ENCODE measurements at places on chromosomes 7 and 10.

DNA sequence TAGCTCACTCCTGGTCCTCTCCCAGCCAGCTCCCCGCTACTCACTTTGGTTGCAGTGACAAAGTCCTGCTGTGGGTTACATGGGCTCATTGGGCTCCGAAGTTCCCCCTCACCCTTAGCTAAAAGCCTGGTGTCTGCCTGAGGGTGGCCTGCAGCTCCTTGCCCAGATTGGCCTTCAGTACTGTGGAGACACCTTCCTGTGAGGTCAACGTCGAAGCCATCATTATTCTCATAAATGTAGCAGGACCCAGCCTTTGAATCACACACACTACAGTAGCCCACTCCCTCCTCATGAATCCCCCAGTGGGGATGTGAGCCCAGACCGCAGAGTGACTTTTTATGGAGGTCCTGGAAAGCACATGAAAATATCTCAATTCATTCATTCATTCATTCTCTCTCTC is 10.5 kb downstream of the MBL2 start:
- no peak for DNase-seq

DNA sequence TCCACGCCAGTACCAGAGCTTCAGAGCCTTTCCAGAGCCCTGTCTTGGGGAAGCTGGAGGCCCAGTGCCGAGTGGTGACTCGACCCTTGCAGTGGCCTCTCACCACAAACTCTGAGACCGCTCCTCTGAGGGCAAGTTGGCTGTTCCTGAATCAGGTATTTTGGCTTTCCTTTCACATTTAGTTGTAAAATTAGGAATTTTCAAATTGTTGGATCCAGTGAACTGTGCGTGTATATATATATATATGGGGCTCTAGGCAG is 128.7 kb upstream of the UNC5B start:
- DNase-seq: no peak

DNA sequence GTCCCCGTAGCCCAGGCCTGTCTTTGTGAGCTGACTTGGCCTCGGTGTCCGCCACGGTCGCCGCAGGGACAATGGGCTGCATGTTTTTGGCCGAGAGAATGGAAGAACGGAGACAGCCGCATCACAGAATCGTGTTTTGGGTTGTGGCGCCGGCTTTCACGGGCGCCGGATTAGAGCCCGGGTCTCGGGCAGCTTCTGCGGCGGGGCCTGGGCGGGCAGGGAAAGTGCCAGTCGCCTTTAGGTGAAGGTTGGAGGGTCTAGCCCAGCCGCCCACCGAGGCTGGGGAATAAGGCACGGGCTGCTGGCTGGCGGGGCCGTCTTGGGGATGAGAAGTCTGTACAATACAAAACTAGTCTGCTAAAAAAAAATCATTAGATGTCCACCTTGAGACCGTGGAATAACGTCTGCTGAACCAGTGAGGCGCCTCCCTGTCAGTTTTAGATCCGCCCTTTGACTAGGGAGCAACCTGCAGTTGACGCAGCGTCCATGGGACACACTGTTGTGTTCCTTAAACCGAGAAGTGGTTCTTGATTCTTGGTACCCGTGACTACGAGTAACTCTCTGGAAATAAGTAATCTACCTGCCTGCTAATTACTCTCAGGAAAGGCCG is 577 bp downstream of the DNAJB9 start:
- DNase-seq: peak; percentile 10

DNA sequence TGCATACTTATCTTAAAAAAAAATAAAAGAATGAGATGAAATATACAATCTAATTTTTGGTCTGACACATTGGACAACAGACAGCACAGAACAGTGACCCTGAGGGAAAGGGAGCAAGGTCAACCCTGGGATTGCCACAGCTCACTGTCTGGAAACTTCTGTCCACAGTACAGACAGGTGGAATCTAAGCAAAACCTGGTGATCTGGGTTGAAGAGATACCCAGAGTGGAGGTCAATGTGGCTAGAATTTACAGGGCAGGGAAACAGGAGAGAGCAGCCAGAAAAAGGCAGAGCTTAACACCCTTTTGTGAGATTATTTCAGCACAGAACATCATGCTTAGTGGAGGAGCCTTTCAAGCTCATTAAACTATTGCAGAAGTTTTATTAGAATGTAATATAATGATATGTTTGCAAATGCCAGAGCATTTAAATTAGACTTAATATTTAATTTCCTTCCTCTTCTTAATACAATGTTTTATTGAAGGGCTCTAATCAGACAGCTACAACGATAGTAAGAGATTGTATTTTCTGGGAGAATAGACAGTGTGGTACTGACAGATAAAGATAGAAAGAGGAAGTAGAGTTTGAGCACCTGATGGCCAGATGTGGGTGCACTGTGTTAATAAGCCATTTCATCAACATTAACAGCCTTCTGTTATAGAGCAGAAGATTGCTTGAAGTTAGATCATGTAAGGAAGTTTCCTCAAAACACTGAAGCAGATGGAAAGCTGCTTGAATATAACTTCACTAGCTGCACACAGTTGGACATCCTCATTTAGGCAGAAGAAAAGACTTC is 309.4 kb downstream of the HGF start:
- no peak for DNase-seq

GRCh38 chr7:90495241-90495640 is 25.8 kb downstream of the PTTG1IP2 start:
- DNase-seq: no peak

- no peak for DNase-seq
Observed at GRCh38 chr7:129317450-129317849, 92.6 kb downstream of the AHCYL2 start.
